ENCODE measurements at places on chromosomes 4 and X.

DNA sequence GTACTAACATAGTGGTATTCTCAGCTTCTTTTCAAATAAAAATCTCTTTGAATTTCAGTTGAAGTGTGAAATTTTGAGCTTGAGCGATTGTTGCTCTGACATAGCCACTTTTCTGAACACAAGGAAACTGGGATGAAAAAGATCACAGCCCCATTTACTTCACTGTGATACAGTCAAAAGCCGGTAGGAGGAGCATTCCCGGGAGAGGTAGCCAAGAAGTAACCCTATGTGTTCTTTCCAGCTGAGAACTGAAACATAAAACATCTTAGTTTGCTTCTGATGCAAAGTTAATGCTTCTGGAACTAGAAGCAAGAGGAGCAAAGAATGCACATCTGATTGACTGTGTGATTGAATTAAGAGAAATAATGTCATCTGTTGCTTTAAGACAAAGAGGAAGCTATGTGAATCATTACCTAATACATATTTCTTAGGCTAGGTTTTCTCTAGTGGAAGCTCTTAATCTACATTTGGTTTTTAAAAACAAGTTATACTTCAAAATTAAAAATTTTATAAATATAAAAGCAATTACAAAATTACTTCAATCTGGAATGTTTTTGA lies 88.3 kb upstream of the UNC5C start:
- DNase-seq, result no peak

GRCh38 chrX:118961866-118962560 lies 12.4 kb upstream of the LONRF3 start:
- DNase-seq, result no peak

DNA sequence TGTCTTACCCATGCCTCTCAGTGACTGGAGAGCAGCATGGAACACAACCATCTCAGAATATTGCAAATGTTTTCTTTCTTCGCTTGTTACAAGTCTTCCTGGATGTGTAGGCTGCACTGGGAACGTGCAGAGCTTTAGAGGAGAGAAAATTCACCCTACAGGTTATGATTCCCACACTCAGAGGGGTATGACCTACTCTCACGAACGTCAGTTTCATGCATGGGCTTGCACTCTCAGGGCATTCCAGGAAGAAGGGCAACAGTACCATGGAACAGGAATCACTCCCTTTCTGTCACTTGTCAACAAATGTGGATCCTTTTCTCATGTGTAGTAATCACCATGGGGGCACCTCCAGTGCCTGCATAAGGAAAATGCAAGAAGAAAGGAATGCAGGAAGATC lies 75.8 kb downstream of the NBDY start:
- no peak for DNase-seq

- DNase-seq, result no peak
Observed at GRCh38 chr4:76401654-76402053, 19.3 kb downstream of the CCDC158 start.

- DNase-seq, result no peak
Observed at GRCh38 chr4:114728426-114728825, 129.8 kb downstream of the UGT8 start.

DNA sequence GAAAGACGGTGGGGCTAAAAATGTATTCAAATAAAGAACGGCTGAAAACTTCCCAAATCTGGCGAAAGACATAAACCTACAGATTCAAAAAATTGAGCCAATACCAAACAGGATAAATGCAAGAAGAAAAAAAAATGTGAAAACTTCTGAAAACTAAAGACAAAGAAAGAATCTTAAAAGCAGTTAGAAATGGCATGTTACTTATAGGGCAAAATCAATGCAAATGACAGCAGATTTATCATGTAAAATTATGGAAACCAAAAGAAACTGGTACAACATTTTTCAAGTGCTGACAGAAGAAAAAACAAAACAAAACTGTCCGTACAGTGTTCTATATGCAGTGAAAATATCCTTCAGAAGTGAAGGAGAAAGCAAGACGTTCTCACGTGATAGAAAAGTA lies 239.0 kb downstream of the PDGFC start:
- DNase-seq, result no peak

DNA sequence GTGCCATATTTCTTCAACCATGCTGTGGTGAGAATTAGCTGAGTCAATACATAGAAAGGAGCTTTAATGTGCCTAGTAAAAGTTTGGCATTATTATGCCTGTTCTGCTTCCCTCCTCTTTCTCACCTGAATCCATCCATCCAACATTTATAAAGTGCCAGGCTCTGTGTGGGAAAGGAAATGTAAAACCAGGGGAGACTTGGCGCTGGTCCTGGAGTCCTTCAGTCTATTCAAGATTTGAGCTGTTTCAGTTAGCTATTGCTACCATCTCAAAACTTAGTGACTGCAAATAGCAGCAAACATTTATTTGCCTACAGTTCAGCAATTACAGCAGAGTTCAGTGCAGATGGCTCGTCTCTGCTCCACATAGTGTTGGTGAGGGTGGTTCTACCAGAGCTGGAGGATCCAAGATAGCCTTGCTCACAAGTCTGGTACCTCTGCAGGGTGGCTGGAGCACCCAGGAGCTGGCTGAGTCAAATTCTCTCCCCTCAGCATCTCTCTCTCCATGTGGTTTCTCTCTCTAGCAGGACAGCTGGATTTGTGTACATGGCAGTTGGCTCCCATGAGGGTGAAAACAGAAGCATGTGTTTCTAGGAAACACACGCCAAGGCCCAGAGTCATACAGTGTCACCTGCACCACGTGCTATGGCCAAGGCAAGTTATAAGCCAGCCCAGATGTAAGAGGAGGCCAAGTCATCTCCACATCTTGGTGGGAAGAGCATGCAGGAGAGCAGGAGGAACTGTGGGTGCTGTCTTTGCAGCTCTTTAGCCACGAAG lies 77.3 kb downstream of the FHDC1 start:
- DNase-seq, result no peak

DNA sequence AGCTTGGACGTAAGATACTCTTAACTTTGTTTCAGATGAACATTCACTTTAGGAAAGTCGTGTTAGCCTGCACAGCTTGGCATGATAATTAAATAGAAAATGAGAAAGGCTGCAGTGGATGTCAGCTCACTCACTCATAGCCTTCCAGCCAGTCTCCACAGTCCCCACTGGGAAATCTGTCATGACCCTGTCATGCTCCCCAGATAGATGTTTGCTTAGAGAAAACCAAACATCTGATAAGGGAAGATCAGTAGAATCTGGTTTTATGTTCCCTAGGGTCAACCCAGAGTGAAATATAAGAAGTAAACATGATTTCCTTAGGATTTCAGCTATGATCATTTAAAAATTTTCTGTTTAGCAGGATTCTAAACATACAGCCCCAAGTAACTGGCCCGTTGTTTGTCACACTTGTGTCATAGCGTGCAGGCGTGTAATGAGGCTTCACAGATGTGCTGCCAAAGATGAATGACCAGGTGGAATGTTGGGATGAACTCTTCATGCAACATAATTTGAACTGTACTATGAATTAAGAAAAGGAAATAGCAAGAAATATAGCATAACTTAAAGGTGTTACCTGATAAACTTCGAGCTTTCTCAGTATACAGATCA lies 180.1 kb downstream of the BANK1 start:
- DNase-seq, result no peak

GRCh38 chr4:57633212-57633859 lies 523.2 kb upstream of the IGFBP7 start:
- no peak for DNase-seq

- no peak for DNase-seq
Observed at GRCh38 chr4:93751411-93751810, 77.1 kb upstream of the ATOH1 start.

- no peak for DNase-seq
Observed at GRCh38 chrX:19955306-19955705, 35.6 kb downstream of the BCLAF3 start.

GRCh38 chr4:33052241-33052640 lies 2332.1 kb downstream of the PCDH7 start:
- DNase-seq, result no peak

Measured in stimulated activated CD8-positive, alpha-beta memory T cell treated with anti-CD3 and anti-CD28 coated beads, Interleukin-7, amount 100 ng/mL, for 4 hours (primary cell).